CD4-positive, alpha-beta T cell treated with Interleukin-10 for 1 hour (primary cell): ENCODE measurements at places on chromosomes 16 and 17.

DNA sequence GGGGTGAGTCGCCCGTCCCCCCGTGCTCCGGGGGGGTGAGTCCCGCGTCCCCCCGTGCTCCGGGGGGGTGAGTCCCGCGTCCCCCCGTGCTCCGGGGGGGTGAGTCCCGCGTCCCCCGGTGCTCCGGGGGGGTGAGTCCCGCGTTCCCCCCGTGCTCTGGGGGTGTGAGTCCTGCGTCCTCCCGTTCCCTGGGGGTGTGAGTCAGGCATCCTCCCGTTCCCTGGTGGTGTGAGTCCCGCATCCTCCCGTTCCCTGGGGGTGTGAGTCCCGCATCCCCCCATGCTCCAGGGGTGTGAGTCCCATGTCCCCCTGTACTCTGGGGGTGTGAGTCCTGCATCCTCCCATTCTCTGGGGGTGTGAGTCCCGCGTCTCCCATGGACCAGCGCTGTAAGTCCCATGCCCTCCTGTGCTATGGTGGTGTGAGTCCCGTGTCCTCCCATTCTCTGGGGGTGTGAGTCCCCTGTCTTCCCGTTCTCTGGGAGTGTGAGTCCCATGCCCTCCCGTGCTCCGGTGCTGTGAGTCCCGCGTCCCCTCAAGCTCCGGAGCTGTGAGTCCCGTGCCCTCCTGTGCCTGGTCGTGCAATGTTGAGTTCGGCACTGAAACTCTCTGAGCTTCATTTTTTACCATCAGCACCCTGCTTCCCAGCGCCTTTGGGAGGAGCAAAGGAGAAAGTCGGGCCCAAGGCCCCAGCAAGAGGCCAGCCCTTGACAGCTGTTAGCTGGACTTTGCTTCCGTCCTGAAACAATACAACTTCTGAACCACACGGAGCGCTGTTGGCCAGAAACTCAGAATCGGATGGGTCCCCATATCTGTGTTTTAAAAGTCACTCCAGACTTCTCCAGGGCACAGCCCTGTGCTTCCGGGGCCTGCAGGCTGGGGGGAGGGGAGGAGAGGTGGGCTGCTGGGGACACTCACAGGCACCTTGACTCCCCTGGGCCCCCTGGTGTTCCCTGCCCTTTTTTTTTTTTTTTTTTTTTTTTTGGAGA, 11.5 kb upstream of the ZC3H18 start:
- DNase-seq = peak; percentile 15

- DNase-seq = no peak
Measured at GRCh38 chr16:27980919-27981700, 82.4 kb downstream of the GSG1L start.

- no peak for DNase-seq
Measured at GRCh38 chr17:49146620-49147306, 14.2 kb downstream of the B4GALNT2 start.

DNA sequence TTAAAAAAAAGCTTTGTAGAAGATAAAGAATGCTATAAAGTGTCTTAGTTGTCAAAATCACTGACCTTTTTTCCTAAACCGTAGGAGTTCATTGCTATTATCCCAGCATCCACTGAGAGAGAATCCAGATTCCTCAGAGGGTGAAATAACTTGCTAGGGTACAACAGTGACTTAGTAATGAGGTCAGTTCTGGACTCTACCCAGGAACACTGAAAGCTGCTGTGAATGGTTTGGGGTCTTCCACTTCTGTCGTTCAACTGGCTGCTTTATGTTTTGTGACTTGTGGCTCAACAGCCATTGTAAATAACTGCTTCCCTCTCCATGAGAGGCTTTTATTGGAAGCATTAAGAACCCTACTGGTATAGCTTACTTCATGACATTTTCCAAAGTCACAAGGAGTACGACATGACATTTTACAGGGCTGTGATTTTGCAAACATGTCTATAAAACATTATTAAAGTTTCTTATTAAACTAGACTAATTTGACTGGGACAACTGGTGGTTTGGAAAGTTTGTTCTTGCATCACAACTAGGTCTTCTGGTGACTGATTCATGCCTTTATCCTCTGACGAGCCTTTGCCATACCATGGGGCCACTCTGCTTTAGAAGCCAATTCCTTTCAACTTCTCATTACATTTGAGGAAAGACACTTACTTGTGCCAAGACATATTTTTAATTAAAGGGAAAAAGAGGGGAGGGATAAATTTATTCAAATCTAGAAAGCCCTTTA, 92.2 kb upstream of the CDH11 start:
- no peak for DNase-seq

DNA sequence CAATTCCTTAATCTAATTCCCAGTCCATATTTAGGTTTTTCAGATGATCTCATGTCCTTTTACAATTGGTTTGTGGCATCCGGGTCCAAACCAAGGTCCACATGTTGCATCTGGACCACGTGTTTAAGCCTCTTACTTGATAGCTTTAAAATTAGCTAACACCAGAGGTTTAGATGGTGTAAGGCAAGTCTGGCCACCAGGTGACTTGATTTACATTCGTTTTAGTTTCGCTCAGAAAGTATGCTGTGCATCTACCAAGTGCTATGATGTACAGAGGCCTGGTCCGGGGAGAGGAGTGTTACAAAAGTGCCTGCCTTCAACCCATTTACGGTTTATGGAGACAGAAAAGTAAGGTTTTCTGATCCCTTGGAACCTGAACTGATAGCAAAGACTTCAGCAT, 878 bp upstream of the DNAJA2 start:
- peak; percentile 58 for DNase-seq

GRCh38 chr17:77957235-77957856, 1.2 kb upstream of the TNRC6C start:
- DNase-seq = no peak

DNA sequence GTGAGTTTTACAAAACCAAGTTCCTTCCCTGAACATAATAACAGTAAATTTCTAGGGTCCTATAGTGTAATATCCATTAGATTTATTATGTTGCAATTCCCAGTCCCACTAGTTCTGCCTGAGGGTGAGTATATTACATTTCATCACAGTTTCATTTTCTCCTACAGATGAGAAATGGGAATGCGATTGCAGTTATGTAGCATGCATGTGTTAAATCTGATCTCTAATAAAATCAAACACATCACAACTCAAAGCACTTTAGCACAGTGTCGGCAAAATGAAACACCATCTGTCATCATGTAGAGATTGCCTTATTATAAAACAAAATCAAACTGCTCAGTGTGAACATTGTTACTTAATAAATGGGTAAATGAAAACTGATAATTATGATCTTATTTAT, 180.5 kb upstream of the TOX3 start:
- DNase-seq = no peak

DNA sequence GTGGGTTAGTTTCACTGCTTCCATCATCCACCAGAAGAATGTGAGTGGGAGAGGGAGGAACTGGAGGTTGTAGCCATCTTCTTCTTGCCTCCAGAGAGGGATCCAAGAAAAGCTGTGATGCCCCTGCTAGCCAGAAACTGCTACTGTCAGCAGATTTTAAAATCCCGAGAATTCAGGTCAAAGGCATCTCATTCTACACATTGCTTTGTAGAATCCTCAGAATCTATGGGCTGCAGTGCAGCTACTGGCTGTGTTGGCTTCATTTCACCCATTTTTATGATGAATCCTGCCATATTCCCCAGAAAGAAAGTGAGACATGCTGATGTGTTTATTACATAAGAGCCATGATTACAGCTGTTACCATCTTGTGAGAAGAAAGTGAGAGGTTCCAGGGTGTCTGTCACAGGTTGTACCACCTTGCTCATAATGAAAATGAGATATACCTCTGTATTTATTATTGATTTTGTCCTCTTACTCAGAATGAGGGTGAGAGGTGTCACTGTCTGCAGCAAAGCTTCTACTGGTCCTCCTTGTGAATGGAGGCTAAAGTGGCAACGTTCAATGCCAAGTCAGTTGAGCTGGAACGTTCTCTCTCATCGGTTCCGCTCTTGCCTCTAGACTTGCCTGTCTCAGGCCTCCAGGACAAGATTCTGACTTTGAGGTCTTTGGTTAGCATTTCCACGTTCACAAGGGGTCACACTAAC, 50.1 kb upstream of the MYH10 start:
- no peak for DNase-seq

DNA sequence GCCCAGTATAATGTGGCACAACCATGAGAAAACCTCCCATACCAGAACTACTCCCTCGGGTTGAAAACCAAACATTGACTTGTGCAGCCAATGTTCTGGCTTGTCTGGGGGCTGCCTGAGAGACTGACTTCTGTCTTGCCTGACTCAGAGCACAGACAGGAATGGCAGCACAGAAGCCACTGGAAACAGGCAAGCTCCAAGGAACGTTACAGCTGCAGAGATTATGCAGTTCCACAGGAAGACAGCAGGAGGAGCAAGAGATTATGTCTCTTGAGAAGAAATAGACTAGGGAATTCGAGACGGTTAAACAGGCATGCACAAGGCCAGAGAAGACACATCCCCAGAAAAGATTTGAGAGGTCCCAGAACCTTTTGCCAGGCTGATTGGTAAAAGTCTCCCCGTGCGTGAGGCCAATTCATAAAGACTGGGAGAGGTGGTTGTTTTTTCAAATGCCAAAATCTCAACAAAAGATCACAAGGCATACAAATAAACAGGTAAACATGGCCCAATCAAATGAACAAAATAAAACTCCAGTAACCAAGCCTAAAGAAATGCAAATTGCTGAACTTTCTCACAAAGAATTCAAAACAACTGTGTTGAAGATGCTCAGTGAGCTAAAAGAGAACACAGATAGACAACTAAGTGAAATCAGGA, 90.6 kb upstream of the CDH5 start:
- peak; percentile 7 for DNase-seq

DNA sequence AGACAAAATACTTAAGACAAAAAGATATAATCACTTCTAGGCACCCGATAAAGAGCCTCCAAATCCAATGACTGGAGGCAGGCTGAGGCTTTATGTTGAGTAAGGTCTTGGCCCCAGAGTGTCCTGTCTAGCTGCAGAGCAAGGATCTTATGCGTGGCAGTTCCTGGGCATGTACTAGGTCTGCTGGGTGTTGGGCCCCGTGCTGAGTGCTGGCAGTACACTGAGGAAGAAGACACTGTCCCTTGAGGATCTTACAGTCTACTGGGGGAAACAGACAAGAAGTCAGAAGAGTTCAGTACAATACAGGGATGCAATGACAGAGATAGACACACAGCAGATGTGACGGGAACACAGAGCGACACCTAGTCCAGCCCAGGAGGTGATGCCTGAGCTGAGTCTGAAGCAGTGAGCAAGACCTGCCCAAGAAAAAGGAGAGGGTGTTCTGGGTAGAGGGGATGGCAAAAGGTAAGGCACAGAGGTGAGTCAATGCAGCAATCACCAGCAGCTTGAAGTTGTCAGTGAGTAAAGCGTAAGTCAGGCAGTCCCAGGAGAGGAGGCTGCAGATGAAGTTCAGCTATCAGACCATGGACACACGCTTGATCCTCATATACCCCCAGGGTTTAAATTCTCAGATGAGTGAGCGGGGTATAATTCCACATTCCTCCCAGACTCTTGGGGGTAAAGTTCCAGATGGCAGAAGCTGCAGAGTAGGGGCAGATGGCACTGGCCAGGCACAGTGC, 18.1 kb downstream of the MAP3K14 start:
- no peak for DNase-seq
